ENCODE measurements at places on chromosomes 7 and 10. TPM values are rescaled to one million over a fixed set of nuclear protein-coding genes. Genes with fewer than 3 reads are reported as not detected.

NPFFR1 gene
- total RNA-seq, result not detected

RASA4B gene
- total RNA-seq, result 2.9 TPM

GRCh38 chr10:124716369-124716768 lies 27.8 kb downstream of the FAM53B start:
- DNase-seq, result no peak

- peak; percentile 64 for DNase-seq
These were observed at the start of gene TMEM273 for GRCh38 chr10:49187950-49188761. Gene TMEM273, minus strand, starts transcription at chr10:49188391. Its CDS starts 55 bp downstream, at chr10:49188336.

CXCL12 gene
- total RNA-seq, result 0.18 TPM

PDE6C gene
- not detected for total RNA-seq

HTR5A gene
- not detected for total RNA-seq

GRCh38 chr10:96968682-96969423 lies 136.8 kb downstream of the LCOR start:
- peak; percentile 14 for DNase-seq

ELN gene
- total RNA-seq, result 0.20 TPM

DNA sequence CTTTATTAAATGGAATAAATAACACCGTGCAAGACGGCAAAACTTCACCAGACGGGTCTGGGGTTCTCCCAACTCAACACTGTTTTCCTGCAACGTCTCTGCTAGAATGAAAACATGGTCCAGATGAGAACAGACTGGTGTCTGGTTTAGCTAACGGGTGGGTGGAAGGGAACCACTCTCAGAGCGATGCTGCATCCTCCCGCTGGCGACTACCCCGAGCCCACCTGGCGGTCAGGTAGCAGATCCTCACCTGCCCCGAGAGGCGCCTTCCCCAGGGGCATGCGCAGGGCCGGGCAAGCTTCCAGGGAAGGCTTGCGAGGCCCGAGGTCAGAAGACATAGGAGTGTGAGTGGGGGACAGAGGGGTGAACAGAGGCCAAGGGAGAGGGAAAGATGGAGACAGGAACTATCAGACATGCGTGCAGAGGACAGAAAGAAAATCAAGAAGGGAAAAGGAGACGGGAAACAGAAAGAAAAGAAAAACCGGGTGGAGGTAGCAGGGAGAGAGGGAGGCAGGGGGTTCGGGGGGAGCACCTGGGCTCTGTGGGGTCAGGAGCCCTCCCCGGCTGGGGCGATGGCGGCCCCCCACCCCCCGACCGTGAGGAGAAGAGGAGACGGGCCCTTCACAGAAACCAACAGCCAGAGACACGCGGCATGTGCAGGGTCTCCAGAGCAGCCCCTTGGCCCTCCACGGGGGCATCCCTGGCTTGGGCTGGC lies 222.0 kb downstream of the MAD1L1 start:
- no peak for DNase-seq

DNA sequence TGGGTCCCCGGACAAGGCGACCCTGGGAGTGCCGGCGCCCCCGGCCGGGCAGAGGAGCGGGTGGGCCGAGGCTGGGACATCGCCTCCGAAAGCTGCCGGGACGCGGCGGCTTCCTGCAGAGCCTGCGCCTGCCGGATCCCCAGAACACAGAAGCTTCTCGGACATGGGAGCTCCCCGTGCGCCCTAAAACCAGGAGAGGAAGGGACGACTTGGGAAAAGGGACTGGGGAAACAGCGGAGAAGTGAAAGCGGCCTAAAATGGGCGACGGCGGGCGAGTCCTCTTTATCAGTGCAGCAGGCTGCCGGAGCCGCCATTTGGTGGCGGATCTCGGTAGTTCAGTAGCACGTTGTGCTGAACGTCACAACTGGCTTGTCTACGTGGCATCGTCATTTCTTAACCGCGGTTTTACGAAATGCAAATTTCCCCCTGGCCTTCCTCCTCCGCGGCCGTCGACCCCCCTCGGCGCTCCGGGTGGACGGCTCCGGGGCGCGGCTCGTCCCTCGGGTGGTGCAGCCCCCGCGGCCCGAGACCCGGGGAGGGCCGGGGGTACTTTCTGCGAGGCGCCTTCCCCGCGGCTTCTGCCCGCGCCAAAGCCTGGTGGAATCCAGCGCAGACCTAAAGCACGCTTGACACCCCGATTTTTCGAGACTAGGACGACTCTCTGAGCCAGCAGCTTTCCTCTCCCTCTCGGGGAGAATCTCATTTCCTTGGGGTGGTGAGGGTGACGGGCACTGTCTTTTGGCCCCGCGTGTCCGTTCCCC lies 9.9 kb upstream of the SPAG6 start:
- no peak for DNase-seq

- no peak for DNase-seq
These were observed 8.2 kb downstream of the EGFR start for GRCh38 chr7:55026867-55027490.

GRCh38 chr7:75590373-75591005 lies 98.4 kb downstream of the SPDYE5 start:
- DNase-seq, result no peak

AKR1C3 gene
- 9.8 TPM for total RNA-seq

RAPGEF5 gene
- 1.8 TPM for total RNA-seq

DNA sequence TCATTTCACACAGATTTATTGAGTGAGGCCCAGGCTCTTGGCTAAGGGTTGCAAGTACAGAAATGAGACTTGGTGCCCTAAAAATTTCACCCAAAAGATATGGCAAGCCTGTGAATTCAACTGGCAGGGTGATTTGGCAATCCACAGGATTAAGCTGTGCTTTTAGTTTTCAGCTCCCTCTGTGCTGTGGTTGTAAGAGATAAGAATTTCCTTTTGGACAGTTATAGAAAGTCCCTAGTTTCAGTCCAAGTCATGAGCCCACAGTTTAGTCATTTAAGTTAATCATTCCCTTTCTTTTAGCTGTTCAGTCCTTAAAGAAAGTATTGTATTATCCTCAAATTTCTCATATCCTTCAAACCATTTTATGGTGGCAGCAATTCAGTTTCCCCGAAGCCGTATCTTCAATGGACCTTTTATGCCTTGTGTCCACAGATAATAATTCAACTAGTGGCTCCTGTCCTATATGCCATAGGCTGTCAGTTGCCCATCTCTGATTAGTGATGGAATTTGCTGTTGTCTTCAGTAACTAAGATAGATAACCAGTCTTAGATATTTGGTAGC lies 73.4 kb upstream of the NAMPT start:
- no peak for DNase-seq

- DNase-seq, result no peak
These were observed 42.3 kb downstream of the JMJD1C start for GRCh38 chr10:63423494-63423893.

UTF1 gene
- 0.16 TPM for total RNA-seq

LOXL4 gene
- total RNA-seq, result 0.04 TPM

DNA sequence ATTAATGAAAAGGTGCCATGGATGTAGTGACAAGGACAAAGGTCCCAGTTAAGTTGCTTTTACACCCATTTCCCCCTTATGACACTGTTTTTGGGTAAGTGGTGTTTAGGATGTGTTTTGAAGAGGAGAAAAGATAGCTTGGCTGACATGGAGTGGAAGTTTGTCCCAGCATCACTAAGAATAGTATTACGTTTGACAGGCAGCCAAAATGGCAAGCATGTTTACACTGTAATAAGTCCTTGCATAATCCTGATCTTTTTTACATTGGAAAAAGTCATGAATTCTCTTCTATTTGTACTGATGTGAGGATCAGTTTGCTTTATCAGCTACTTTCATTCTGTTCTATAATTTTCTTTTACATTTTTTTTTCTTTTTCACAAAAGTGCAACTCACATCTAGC lies 137.8 kb downstream of the CHRM2 start:
- DNase-seq, result no peak

NKX2-3 gene
- not detected for total RNA-seq

ATP6V1F gene
- total RNA-seq, result 378 TPM

ZNF239 gene
- 13.7 TPM for total RNA-seq

- DNase-seq, result no peak
These were observed 17.1 kb downstream of the PLXDC2 start for GRCh38 chr10:19833170-19833824.

DNA sequence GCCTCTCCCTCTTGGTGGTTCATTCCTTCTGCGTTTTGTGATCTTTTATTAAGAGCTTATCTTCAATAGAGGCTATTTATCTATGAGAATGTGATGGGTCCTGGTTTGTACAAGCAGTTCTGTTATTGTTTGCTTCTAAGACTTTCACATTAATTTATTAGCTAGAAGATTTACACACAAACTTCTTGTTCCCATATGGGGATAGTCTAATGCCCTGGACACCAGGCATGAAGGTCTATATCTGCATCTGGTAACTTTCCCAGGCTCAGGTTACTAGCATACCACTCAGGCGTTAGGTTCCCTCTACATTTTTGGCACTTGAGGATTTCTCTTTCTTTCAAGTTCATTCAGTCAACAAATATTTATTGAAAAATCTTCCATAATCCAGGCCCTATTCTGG lies 7.7 kb downstream of the XPNPEP1 start:
- DNase-seq, result no peak

TAF6 gene
- 74.2 TPM for total RNA-seq

DNA sequence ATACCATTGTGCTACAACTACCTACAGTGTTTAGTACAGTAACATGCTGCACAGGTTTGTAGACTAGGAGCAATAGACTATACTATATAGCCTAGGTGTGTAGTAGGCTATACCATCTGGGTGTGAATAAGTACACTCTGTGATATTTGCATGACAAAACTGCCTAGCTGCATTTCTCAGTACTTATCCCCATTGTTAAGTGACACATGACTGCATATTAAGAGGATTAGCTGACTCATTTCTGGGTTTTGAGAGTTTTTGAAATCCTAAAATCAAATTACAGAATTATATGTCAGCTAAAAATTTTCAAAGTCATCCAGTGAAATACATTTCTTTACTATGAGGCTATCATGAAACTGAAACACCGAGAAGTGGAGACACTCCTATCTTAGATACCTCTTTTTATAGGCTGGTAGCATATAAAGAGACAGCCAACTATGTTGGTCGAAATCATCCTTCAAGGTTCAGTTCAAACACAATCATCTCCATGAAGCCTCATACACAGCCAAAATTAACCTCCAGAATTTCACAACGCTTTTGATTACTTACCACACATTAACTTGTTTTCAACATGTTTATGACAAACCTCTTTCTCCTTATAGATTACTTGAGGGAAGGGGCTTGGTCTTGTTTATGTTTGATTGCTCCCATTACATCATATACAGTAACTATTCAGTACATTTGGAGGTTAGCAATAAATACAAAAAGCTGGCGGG lies 89.8 kb upstream of the ANK3 start:
- DNase-seq, result no peak

DNA sequence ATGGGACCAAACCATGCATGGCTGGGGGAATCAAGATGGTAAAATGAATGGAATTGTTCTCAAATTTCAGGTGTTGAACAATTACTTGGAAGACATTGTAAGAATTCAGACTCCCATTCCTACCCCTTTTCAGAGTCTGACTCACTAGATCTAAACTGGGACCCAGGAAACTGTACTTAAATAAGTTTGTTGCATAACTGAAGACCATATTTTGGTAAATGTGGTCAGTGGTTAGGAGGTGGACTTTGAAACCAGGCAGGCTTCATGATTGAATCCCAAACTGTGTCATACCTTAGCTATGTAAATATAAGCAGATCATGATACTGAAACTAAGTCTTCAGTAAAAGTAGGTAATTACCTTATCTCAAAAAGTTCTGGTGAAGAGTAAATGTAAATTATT lies 41.7 kb downstream of the ZWINT start:
- DNase-seq, result no peak

- DNase-seq, result no peak
These were observed 19.6 kb downstream of the KNDC1 start for GRCh38 chr10:133179651-133180050.

- DNase-seq, result no peak
These were observed 57.6 kb downstream of the ZNF727 start for GRCh38 chr7:64102656-64103400.

- no peak for DNase-seq
These were observed 1.6 kb upstream of the KBTBD2 start for GRCh38 chr7:32893207-32893524.

CPA2 gene
- 0.84 TPM for total RNA-seq

ACSL5 gene
- total RNA-seq, result 0.51 TPM

NUTM2B gene
- 2.3 TPM for total RNA-seq

GLI3 gene
- 0.18 TPM for total RNA-seq

DNA sequence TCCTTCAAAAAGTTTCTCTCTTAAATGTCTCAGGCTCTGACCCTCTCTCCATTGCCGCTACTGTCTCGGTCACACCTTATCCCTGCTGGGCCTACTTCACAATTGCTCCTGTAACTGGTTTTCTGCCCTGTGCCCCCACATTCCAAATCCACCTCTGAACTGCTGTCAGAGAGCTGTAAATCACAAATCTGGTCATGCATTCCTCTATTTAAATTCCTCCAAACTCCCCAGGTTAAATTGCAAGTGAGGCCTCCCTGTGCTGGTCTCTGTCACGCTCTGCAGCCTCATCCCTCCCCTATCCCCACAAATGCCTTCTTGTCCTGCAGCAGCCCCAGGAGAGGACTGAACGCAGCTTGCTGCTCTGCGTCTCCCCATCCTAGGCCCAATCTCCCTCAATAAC lies 40.4 kb upstream of the CDCA7L start:
- no peak for DNase-seq

DNA sequence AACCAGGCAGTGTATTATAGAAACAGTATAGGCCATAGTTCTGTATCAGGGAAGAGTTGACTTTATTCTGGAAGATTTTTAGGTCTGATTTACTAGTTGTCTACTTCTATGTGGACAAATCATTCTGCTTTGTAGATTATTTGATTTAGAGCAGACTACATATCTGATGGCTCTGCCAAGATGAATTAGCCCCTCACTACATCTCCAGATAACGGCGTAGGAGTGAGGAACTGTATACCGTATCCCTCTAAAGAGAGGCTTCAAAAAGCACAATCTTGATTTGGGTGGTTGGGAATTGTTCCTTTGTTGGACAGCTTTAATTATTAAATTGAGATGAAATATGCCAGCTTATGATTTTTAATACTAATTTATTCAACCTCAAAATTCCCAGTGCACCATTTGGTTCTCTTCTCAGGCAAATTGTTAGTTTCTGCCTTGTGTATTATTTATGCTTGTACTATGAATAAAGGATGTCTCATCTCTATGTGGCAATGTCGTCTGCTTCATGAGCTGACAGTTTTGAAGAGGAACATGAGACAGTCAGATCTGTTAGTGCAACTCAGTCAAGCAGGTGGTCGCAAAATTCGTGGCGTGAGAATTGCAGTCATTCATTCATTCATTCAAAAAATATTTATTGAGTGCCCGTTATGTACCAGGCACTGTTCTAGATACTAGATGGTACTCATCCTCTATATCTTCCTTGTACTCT lies 422.8 kb downstream of the EXOC4 start:
- DNase-seq, result no peak

DNA sequence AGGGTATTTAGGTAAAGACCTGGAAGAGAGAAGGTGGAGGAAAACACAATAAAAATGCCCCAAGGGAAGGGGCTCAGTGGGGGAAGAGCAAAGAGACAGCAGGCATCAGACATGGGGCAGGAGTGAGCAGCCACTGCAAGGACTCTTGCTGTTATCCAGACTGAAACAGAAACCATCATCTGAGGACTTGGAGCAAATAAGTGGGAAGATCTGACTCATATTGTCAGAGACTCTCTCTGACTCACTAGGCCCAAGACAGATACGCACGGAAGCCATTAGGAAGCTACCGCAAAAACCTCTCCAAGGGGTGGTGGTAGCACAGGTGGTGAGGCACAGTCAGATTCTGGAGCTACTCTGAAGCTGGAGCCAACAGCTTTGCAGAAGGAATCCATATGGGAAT lies 110.7 kb downstream of the RNF32 start:
- no peak for DNase-seq

TRIM73 gene
- total RNA-seq, result 1.4 TPM

Measured in K562 (cell line).